ENCODE measurements at places on chromosomes 2 and 18.

- DNase-seq: no peak
These were observed 217.7 kb upstream of the TMEFF2 start for GRCh38 chr2:192412394-192412793.

DNA sequence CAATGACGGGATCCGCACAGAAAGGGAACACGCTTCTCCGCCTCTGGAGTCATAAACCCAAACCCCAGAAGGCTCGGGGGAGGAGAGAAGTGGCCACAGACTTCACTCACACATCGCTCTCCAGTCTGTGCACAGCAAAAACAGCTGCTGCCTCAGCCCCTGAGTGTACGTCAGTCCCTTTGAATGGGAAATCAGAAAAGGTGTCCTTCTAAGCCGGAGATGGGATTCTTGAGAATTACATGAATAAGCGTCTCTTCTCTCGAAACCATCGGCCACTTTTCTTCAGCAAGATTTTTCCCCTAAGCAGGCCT lies 78.3 kb downstream of the PDCL3 start:
- DNase-seq: no peak

GRCh38 chr2:96541398-96542152 lies 5.0 kb downstream of the ARID5A start:
- DNase-seq: no peak

- DNase-seq: no peak
These were observed 1179.0 kb upstream of the ACVR2A start for GRCh38 chr2:146665800-146666199.

GRCh38 chr2:236177967-236178889 lies 10.0 kb upstream of the GBX2 start:
- DNase-seq: no peak

- no peak for DNase-seq
These were observed 427.5 kb upstream of the KLHL29 start for GRCh38 chr2:22957446-22957845.
